ENCODE measurements at places on chromosomes 4 and X.

DNA sequence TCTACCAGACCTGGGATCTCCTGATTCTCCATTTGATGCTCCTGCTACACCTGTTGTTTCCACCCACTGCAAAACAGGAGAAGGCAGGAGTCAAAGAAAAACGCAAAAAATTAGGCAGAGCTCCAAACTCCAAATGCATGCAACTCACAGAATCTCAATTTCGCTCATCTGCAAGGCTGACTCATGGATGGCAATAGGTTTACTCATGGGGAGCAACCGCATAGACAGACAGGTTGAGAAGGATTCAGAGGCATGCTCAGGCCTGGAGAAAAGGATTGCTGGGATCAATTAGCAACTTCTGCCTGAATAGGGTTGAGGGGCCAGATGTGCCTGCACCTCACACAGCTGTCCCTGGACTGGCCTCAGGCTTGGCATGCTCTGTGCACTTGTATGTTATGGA is 231.0 kb downstream of the LDB2 start:
- no peak for DNase-seq

- no peak for DNase-seq
Observed at GRCh38 chrX:149987613-149988012, 49.3 kb upstream of the EOLA2 start.

DNA sequence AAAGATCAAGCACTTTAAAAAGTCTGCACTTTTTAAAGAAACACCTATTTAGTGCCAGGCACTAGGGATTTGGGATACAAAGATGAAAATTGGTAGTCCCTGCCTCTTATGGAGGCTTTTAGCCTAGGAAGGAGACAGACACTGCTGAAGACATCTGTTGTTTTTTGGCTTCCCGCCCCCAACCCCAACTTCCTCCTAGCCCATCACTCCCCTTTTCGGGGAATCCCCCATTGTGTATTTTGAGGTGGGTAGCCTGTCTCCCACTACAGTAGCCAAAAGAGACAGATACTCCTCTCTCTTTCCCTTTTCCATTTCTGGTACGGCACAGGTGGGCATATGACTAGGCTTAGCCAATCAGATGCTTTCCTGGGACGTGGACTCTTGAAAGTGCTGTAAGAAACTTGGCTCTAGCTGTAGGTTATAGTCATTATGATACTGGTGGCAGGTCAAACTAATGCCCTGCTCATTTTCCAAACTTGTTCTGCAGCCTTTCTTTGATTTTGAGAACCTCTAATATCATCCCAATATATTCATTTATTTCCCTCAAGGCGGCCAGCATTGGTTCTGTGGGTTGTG is 194.6 kb upstream of the RBPJ start:
- DNase-seq, result peak; percentile 7

GRCh38 chr4:40850496-40850895 is 100.7 kb downstream of the NSUN7 start:
- no peak for DNase-seq

- no peak for DNase-seq
Observed at GRCh38 chr4:75633846-75634245, 3.5 kb upstream of the CDKL2 start.

DNA sequence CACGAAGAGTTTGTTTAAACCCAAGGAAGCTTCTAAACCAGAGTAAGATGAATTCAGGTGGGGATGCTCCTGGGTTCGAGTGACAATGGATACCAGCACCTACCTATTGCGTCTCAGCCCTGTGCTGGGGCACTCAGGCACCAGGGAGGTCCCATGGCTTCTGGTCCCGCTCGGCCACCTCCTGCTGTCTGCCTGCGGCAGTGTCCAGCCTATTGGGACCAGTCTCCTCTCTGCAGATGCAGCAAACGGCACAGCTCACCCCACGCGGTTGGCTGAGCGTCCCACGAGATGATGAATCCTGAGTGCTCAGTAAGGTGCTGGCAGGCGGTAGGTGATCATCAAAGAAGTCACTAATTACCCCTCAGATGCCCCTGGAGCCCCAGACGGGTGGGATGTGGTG is 75.2 kb downstream of the ACOX3 start:
- no peak for DNase-seq

DNA sequence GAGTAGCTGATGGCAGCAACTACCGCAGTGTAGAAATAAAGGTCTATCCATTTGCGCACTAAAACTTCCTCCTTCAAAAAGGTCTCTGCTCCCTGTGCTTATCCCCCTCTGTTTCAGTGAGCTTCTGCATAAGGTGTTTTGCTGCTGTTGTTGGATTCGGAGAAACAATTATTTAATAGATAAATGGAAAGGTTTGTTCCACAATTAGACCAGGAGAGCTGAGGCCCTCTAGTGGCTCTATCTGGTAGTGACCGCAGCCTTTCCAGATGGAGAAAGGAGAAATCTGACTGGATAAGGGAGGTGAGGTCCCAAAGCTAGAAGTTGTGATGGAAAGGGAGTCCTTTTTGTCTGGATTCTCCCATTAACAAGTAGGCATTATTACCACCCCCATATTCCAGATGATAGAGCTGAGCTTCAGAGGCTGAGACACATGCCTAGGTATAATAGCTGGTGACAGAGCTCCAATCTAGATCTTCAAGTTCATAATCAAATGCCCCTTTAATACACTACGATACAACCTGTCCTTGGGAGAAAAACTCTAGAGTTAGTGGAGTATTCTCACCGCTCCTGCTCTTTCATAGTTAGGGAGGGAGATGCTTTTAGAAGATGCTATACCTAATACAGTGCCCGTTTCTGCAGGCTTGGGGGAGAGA is 5.1 kb upstream of the GABRQ start:
- DNase-seq, result peak; percentile 1

DNA sequence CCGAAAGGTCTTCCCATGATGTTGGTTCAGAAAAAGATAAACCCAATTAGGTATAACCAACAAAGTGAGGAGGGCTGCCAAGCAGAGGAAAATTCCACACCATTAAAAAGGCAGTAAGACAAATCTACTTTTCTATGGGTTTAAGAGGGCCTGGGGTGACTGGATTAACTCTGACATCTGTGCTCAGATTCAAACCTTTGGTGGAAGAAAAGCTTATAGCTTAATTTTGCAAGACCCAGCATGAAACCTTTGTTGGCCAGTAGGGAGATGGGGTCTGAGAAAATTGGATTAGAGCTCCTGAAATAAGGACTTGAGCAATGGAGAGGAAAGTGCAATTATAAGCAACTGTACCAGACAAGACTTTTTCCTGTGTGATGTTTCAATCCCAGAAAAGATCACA is 104.2 kb downstream of the KDR start:
- no peak for DNase-seq

GRCh38 chrX:108584617-108585211 is 145.1 kb downstream of the COL4A5 start:
- DNase-seq, result no peak

DNA sequence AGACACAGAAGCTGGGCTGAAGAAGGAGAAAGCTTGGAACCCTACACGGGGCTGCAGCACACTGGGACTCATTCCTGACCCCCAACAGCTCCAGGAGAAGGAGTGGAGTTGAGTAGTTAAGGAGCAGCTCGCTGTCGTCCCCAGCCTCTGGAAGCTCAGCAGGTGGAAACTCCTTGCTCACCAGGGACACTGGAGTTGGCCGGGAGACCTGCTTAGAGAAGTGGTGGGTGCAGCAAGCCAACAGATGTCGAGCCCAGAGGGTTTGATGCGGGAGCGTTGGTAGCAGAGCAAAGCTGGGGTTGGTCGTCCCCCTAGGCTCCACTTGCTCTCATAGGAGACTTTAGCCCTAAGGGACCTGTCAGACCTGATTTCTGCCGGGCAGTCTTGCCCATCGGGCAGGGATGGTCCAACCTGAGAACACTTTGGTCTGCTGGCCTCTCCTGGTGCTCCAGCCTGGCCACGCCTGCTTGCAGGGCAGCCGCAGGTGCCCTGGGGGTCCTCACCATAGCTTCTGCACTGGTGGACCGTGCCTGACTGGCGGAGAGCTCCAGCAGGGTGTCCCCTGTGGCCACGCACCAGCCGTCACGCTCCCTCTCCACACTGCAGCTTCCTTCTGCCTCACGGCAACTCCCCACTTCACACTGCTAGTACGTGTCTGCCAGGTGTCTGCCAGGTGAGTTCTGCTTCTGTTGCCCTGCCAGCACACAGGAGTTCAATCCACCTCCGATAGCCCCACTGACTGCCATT is 353.7 kb downstream of the GASK1B start:
- no peak for DNase-seq

- DNase-seq, result no peak
Observed at GRCh38 chr4:22672944-22673343, 19.8 kb upstream of the GBA3 start.

- peak; percentile 93 for DNase-seq
Observed at GRCh38 chr4:183444214-183445096, at the start of gene CDKN2AIP. Gene CDKN2AIP (plus strand): TSS chr4:183444636. CDS start chr4:183444798, 162 bp downstream.

DNA sequence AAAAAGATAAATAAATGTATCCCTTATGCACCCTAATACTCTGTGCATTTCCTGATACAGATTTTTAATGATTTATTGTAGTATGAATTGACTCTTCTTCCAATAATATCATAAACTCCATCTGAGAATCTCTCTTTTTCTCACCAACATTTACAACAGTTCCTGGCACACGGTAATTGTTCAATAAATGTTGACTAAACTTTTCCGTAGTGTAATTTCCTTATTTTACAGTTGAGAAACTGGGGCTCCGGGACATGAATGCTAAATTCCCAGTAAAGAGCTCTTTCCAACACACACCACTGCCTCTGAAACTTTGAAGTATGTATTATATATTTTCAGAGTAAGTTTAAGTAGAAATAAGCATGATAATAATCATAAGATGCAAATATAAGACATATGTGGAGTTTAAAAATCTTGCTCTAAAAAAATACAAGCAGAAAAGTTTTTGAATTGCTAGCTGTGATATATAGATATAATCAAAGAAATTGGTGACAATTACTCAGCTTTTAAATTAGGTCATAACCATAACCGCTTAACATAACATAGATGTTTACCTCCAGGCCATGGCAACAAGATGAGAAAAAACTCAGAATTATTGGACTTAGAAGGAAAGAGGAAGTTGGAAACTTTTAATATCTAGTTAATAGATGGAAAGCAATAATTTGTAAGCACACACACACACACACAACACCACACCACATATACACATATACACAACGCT is 28.2 kb upstream of the ANTXR2 start:
- no peak for DNase-seq

DNA sequence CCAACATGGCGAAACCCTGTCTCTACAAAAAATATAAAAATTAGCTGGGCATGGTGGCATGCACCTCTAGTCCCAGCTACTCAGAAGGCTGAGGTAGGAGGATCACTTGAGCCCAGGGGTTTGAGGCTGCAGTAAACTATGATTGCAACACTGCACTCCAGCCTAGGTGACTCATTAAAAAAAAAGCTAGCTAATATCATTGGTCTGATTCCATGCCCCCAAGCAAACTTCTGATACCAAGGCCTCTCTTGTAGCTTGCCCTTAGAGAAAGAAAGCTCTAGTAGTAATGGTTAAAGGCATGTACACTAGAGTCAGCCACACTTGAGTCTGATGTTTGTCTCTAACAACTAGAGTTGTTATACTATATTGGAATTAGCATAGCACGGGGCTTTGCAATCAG is 32.6 kb upstream of the PHF8 start:
- no peak for DNase-seq

- DNase-seq, result no peak
Observed at GRCh38 chr4:31130930-31131329, 410.8 kb downstream of the PCDH7 start.

GRCh38 chr4:43345323-43345925 is 452.9 kb downstream of the GRXCR1 start:
- no peak for DNase-seq

GRCh38 chrX:31656013-31656412 is 584.2 kb upstream of the FTHL17 start:
- no peak for DNase-seq

GRCh38 chr4:165367040-165367439 is 11.8 kb upstream of the CPE start:
- no peak for DNase-seq

DNA sequence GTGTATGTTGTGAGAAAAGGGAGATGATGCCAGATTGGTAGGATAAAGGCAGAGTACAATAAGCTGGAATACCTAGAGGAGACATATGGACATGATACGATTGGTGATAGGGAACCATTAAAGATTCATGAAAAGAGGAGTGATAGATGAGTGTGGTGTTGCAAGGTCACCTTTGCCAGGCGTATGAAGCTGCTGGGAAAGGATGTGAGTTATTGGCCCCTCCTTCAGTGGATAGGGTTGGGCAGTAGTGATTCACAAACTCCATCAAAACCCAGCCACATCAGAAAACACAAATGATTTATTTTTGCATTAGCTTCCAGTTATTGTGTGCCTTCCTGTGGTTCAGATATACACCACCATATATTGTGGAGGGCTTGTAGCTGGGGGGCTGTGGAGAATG is 34.3 kb downstream of the TMEM164 start:
- DNase-seq, result no peak

- no peak for DNase-seq
Observed at GRCh38 chr4:79249881-79250503, 75.9 kb downstream of the NAA11 start.

- no peak for DNase-seq
Observed at GRCh38 chrX:69564665-69565064, 51.2 kb upstream of the EDA start.

GRCh38 chr4:41167191-41167590 is 47.2 kb downstream of the APBB2 start:
- DNase-seq, result no peak
